ENCODE measurements at places on chromosomes 12 and 14. TPM values are rescaled to one million over a fixed set of nuclear protein-coding genes. Genes with fewer than 3 reads are reported as not detected.

Gene RNASE7
- total RNA-seq = 5.5 TPM

Gene ADAMTS20
- total RNA-seq = not detected

Gene RNASE3
- not detected for total RNA-seq

Gene RFLNA
- 26.7 TPM for total RNA-seq

Gene CD163L1
- total RNA-seq = 0.38 TPM

Gene VWF
- total RNA-seq = not detected

Gene CABP1
- not detected for total RNA-seq

Gene BEGAIN
- total RNA-seq = 1.1 TPM

Gene PLEKHG3
- 51.3 TPM for total RNA-seq

Gene DDN
- 0.23 TPM for total RNA-seq

Gene ACOT4
- 1.6 TPM for total RNA-seq

Gene TMEM132D
- not detected for total RNA-seq

Gene ISM2
- total RNA-seq = not detected

Gene KRT6C
- total RNA-seq = 11.7 TPM

Gene CLMN
- total RNA-seq = 6.7 TPM

Gene GLI1
- 3.4 TPM for total RNA-seq
